T-helper 2 cell (primary cell): ENCODE measurements at places on chromosomes 11 and 22.

DNA sequence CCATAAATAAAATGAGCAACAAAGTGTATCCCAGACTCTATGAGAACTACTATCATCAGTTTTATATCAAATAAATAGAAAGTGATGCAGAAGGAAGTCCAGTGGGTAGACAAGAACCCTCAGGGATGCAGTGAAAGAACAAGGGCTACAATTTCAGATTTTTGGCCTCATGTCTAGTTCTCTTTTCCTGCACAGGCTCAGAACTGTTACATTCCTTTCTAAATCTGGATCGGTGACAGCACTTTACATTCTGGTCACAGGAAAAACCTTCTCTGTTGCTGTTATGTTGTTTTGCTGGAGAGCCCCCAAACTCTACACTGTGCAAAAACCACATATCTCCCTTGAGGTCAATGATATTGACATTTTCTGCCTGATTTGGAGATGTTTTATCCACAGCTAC lies 108.8 kb upstream of the ANO5 start:
- DNase-seq: no peak

- DNase-seq: peak; percentile 93
Measured at GRCh38 chr11:117986981-117987574, 884 bp downstream of the IL10RA start.

DNA sequence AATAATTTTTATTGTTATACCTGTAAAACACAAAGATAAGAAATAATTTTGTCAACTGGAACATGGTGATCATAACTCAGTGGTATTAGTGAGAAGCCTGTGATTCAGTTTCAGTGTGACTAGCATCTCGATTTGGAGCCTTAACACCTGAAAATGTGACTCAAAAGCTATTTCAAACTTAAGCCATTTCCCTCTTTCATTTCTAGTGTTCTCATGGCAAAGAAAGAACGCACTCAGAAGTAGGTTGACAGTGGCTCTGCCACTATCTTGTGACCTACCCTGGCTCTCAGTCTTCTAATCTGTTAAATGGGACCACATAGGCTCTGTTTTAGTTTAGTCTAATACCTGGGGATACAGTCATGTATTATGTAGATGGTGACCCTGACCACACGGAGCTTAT lies 62.7 kb downstream of the ISX start:
- no peak for DNase-seq

GRCh38 chr22:45698094-45698493 lies 26.5 kb downstream of the ATXN10 start:
- DNase-seq: no peak

GRCh38 chr11:131637469-131638175 lies 267.2 kb downstream of the NTM start:
- peak; percentile 48 for DNase-seq

- DNase-seq: no peak
Measured at GRCh38 chr11:85685820-85686459, at the start of gene CCDC89. Gene CCDC89 (minus strand): TSS chr11:85686195. CDS start chr11:85686130, 65 bp downstream.

DNA sequence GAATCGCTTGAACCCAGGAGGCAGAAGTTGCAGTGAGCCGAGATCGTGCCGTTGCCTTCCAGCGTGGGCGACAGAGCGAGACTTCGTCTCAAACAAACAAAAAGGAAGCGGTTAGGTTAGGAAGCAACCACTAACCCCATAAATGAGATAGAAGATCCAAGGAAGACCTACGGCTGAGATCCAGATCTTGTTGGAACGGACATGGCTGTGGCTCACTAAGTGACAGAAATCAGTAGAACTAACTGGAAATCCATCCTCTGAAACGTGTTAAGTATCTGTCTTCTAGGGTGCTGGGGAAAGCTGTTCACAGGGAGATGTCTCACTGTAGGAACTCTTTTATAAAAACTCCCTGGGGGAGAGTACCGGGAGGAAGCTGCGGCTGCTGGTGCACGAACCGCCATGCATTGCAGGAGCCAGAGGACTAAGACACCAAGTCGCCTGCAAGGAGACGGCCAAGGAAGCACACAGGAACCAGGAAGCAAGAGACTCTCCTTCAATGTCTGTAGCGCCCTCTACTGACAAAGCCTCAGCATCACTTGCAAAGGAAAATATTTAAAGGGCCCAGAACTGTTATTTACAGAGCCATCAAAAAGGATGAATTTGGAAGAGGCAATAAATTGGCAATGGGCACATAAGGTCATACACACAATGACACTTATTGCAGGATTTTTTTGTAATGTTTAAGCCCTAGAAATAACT lies 16.9 kb upstream of the SPTY2D1 start:
- no peak for DNase-seq

DNA sequence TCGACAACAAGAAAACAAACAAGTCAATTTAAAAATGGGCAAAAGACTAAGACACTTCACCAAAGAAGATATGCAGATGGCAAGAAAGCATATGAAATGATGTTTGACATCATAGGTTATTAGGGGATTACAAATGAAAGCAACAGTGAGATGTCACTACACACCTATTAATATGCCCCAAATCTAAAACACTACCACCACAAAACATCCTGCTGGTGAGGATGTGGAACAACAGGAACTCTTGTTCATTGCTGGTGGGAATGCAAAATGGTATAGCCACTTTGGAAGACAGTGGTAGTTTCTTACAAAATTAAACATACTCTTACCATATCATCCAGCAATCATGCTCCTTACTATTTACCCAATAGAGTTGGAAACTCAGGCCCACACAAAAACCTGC lies 29.0 kb downstream of the PRRG4 start:
- DNase-seq: no peak

DNA sequence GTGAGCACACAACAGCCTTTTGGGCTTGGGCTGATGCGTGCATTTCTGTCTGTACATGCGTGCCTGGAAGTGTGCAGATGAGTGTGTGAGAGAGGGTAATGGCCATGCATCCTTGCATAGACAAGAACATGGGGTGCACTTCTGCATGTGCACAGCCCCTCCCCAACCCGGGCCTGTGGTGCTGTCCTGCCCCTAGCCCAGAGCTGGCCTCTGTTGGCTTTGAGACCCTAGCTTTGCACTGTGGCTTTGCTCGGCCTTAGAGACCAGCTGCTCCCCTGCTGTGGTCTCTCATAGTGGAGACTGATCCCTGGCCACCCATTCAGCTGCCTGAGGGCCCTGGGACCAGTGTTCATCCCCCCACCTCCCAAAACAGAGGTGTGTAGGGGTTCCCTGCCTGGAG lies 25.4 kb downstream of the ST3GAL4 start:
- DNase-seq: no peak

DNA sequence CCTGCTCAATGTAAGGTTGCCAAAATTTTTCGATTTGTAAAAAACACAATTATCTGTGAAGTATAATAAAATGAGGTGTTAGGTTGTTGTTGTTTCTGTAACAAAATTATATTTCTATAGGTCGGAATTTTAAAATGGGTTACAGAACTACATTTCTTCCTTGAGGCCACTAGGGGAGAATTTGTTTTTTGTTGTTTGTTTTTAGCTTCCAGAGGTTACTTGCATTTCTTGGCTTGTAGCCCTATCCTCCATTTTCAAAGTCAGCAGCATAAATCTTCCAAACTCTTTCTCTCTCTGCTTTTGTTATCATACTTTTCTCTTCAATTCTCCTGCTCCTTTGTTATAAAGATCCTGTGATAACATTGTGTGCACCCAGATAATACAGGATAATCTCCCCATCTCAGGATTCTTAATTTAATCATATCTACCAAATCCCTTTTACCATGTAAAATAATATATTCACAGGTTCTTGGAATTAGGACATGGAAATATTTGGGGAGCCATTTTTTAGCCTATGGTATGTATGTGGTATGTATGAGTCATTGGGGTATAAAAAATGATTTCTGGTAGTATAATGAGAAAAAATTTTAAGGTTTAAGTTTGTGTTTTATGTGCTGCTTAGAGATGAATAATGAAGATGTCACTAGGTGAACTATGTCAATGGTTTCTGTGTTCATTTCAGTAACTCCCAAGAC lies 9.4 kb upstream of the PATL1 start:
- no peak for DNase-seq

DNA sequence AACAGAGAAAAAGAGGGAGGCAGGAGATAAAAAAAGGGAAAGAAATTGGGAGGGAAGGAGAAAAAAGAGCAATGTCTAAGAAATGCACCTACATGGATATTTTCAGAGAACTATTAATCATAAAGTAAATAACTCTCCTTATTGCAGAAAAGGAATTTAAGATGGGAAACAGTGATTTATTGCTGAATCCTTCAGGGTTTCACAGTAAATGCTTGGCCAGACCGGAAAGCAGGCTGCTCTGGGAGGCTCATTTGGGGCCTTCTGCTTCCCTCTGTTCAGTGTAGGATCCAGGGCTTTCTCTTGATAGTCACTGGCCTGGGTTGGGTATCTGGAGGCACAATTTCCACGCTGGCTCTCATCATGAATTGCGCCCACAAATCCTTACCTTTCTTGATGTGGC lies 324.3 kb upstream of the SORL1-AS1 start:
- DNase-seq: no peak

GRCh38 chr22:47976219-47976618 lies 1213.8 kb downstream of the TBC1D22A start:
- DNase-seq: no peak

DNA sequence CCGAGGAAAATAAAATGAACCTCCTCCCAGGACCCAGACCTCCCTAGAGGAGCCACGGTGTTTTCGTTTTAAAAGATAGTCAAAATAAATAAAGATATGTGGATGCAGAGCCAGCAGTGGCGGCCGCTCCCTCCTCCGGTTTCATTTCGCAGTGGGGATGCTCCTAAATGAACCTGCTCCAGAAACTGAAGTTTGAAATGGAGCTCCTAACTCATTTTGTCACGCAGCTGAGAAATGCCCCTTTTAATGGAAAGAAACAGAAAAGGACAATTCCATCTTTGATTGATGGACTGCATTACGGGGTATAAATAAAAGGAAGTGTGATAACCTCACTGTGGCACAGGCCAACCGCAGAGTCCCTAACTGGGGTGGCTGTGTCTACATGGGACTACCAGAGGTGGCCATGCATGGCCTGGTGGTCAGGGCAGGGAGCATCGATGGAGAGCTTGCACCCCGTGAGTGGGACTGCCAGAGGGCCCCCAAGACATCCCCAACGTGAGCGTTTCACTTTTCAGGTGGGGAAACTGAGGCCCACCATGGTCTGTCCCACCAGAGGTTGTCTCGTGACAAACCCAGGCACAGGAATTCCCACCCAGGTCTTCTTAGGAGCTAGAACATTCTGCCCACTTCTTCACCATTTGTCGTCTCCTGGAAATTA lies 426.6 kb downstream of the BRD1 start:
- no peak for DNase-seq

- no peak for DNase-seq
Measured at GRCh38 chr22:23181721-23182308, 1.5 kb downstream of the BCR start.

- DNase-seq: no peak
Measured at GRCh38 chr11:24324211-24324610, 172.6 kb upstream of the LUZP2 start.

- no peak for DNase-seq
Measured at GRCh38 chr11:3213659-3214419, 4.8 kb downstream of the MRGPRG start.

DNA sequence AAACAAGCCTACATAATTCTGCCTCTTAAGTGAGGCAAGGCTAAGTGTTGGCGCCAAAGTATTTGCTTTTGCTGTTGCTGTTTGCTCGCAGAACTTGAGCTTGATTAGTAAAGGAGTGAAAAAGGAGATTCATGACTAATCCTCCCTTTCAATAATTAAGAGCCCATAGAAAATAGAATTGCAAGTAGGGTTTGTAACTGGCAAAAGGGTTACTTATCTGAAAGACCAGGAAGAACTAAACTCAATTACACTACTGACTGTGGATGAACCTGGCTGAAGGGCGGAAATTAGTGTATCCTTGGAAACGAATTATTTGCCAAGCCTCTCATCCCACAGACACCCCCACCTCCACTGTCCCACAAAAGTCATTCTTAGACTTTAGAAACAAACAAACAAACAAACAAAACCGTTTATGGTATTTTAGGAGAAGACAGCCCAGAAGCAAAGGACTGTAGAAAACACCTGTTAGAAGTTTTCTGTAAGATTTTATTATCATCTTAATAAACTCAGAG lies 411 bp upstream of the EXPH5 start:
- DNase-seq: no peak

DNA sequence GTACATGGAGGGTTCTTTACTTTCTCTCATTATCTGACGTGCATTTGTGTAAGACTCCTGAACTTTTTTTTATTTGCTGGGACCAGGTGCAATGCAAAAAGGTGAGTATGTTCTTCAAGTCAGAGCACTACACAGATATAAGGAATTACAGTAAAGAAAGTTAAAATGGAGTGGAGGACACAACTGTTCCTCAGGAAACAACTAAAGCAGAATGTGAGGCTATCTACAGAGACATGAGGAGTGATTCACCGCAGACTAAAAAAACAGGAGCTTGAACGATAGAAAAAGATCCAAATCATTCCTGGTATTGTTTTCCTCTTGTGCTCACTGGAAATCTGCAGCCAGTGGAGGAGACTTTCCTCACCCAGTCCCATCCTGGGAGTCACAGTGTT lies 106.2 kb downstream of the ABTB2 start:
- no peak for DNase-seq

- no peak for DNase-seq
Measured at GRCh38 chr11:101686514-101686913, 102.7 kb upstream of the TRPC6 start.

DNA sequence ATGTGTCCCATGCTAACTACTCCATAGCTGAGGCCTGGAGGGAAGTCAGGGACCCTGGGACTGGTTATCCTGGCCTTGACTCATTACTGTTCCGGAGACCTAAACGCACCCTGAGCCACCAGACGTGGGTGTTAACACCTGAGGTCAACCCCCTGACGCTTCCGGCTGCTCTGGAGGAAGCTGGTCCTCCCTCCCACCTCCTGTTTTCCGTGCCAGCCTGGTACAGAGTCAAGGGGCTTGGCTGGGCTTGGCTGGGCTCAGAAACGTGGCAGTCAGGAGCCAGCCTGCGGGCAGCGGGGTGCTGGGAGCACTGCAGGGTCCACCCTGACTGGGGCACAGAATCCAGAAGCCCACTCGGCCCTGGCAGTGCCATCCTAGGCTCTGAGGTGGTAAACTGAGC lies 2.6 kb downstream of the TMPRSS4 start:
- peak; percentile 13 for DNase-seq

DNA sequence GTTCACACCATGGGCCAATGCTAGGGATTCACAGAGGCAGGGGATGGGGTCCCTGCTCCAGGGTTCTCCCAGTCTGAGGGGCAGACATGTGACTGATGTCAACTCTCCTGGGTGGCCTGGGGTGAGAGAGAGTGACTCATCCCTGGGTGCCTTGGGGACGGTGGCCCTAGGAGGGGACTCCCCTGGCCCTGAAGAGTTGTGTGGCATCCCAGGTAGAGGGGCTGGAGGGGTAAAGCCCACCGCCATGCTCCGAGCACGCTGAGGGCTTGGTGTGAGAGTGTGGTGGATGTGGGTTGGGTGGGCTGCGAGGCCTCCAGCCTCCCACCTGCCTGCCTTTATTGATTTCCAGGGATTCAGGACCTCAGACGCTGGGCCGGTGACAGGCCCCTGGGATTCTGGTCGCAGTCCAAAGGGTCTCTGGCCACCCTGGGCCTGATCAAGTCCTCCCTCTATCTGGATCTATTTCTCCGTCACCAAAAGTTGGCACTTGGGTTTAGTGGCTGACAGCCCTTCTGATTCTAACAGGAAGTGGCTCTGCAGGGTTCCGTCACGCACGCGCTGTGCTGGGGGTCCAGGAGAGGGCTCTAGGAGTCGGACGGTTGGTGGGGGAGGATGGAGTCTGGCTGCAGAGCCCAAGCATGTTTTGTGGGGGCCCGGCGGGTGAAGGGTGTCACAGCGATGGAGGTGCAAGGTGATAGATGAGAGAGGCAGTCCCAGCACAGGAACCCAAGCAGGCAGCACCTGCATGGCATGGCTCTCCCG lies 27.3 kb upstream of the WNT7B start:
- DNase-seq: no peak
